ENCODE measurements at places on chromosomes 4 and X.

DNA sequence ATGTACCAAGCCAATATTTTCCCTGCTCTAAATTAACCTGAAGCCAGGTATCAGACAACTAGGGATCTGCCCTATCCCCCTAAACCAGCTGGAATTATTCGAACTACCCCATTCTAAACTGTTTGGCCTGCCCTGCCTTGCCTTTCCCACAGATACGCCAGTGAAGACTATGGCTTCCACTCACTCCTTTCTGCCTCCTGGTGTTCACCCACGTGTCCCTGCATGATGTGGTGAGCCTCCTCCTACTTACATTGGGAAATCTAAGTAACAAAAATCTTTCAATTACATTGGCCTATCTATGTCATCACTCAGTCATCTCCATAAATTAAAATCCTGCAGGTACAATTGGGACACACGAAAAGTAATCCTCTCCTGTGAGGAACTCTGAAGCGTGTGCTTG lies 6.1 kb upstream of the LDOC1 start:
- no peak for DNase-seq

DNA sequence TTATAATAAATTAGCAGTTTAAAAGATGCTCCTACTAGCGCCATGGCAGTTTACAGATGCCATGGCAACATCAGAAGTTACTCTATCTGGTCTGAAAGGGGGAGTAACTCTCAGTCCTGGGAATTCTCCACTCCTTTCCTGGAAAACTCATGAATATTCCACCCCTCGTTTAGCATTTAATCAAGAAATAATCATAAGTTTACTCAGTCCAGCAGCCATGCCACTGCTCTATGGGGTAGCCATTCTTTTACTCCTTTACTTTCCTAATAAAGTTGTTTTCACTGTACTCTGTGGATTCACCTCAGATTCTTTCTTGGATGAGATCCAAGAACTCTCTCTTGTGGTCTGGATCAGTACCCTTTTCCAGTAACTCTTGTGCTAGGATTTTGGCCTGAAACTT lies 52.3 kb downstream of the GUCY1B1 start:
- no peak for DNase-seq

DNA sequence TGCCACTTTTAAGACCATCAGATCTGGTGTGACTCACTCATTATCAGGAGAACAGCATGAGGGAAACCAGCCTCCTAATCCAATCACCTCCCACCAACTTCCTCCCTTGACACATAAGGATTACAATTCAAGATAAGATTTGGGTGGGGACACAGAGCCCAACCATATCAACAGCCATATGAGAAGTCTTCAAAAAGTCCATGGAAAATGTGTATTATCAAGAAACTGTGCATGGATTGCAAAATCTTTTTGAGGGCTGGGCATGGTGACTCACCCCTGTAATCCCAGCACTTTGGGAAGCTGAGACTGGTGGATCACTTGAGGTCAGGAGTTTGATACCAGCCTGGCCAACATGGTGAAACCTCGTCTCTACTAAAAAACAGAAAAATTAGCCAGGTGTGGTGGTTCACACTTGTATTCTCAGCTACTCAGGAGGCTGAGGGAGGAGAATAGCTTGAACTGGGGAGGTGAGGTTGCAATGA lies 17.8 kb upstream of the RPL39 start:
- DNase-seq: no peak

GRCh38 chr4:145663194-145663593 lies 16.8 kb upstream of the C4orf51 start:
- no peak for DNase-seq

- DNase-seq: no peak
These were observed 25.6 kb downstream of the SMARCA5 start for GRCh38 chr4:143538979-143539669.

- DNase-seq: no peak
These were observed 99.0 kb upstream of the QRFPR start for GRCh38 chr4:121479808-121480207.

GRCh38 chr4:31877429-31877828 lies 1157.3 kb downstream of the PCDH7 start:
- DNase-seq: no peak

DNA sequence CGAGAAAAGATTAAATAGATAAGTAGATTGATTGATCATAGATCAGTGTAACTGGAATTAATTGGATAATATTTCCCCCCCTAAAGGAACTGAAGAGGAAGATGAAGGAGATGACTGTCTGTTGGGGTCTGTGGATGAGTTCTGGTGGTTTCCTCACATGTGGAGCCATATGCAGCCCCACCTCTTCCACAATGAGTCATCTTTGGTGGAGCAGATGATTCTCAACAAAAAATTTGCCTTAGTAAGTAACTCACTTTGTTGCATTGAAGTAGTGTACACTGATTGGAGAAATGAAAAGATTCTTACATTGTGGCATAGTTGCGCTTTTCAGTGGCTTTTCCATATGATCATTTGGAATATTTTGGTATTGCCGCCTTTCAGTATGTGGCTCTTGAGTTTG lies 80.4 kb downstream of the NDST3 start:
- no peak for DNase-seq

DNA sequence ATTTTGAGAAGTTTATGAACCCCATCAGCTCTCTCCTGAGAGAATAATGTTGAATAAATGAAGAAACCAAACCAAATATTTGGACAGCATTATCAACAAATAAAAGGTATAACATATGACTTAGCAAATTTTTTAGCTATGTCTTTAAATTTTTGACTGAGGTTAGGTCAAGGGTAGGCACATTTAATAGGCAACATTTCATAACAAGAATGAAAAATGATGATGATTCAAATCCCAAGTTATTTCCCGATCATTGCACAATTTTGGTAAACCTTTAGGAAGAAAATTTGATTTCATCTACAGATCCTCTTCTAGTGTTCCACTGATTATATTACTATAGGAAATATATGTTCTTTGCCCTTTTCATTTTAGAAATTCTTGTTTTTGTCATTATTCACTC lies 123.7 kb upstream of the TLR3 start:
- no peak for DNase-seq

DNA sequence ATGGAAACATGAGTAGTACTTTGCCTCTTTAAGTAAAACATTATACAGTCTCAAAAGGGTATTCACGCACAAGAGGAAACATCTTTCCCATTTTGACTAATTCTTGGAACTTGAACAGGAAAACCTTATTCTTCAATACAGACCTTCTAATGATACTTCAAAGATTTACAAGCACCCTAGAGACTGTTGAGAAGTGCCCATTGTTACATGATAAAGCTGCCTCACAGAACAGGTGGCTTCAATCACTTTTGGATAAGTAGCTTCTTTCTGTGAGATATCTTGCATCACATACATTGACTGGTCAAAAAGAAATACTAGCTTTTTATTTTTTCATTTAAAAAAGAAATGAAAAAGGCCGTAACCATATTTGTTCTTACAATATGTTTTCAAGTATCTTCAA lies 219.4 kb downstream of the EPHA5 start:
- peak; percentile 6 for DNase-seq

- DNase-seq: no peak
These were observed 20.6 kb downstream of the GAB1 start for GRCh38 chr4:143357161-143357845.

DNA sequence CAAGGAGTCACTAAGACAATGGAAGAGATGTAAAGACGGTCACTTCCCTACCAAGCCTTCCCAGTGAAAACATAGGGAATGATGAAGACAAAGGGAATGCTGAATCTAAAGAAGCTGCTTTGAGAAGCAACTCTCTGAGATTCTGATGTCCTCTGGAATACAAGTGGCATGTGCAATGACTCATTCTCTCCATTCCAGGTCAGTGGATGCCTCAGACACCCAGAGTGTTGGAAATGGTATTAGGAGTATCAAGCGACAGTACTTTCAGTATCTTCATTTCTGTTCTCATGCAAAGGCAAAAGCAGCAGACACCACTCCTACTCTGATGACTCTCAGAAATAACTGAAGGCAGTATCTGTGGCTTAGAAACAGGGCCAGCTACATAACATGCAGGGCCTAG lies 102.6 kb downstream of the FSTL5 start:
- DNase-seq: peak; percentile 51

- no peak for DNase-seq
These were observed 225.3 kb upstream of the CXorf66 start for GRCh38 chrX:140190441-140191108.

- DNase-seq: no peak
These were observed 17.6 kb downstream of the SASH3 start for GRCh38 chrX:129797251-129797906.

DNA sequence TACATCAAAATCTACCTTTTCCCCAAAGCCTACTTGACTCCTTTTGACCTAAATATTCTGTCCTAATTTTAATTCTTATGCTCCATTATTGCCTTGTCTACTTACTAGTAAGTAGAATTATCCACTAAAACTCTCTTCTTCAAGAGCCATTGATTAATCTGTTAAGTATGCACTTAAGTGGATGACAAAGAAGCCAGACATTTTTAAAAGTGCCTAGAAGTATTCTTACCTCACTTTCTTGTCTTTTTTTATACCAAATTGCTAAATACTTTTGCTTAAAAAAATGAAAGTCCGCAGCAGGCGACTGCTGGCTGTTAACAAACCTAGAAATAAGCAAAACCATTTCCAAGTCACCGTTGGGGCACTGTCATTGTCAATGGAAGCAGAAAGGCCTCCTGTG lies 20.1 kb upstream of the FRMPD4 start:
- DNase-seq: no peak

DNA sequence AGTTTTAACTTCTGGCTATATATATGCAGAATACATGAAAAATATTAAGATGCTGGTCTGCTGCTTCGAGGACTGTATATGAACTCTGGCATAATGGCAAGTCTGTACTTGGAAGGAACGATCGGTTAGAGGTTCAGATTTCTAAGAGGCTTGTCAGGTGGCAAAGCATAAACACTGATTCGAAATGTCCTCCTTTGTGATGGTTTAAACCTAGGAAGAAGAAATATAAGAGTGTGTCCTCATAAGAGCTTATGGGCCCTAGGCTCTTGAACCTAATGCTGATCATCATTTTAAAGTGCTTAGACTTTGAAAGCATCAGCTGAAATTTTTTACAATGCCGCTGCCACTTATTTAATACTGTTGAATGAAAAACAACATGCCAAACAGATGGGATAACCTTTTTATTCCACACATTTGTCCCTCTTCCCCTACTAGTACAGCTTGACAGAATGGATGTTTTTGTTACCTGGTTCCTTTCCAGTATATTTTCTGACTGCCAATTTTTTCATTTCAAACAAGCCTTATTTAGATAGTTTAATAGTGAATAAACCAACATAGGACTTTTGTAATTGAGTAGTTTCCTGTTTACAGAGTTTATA lies 8.8 kb downstream of the SPRY1 start:
- DNase-seq: no peak

GRCh38 chr4:97942951-97943350 lies 200.3 kb downstream of the STPG2 start:
- no peak for DNase-seq

- DNase-seq: no peak
These were observed 278.9 kb downstream of the FBXW7 start for GRCh38 chr4:152256996-152257395.

DNA sequence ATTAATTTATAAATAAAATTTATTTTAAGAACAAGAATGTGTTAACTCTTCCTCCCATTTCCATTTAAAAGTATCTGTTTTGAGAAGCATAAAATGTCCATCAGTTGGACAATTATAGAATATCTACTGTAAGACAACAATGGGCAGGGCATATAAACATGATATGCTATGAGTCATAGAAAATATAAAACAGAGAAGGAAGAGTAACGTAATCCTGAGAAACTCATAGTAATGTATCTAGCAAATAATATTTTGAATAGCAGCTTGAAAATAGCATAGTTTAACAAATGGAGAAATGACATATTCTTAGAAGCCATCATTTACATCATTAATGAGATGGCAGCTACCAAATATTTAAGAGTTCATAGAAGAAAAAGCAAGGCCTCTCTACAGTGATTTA lies 820.3 kb upstream of the PCDH10 start:
- no peak for DNase-seq

GRCh38 chrX:47293106-47293505 lies 60.3 kb downstream of the USP11 start:
- DNase-seq: no peak

DNA sequence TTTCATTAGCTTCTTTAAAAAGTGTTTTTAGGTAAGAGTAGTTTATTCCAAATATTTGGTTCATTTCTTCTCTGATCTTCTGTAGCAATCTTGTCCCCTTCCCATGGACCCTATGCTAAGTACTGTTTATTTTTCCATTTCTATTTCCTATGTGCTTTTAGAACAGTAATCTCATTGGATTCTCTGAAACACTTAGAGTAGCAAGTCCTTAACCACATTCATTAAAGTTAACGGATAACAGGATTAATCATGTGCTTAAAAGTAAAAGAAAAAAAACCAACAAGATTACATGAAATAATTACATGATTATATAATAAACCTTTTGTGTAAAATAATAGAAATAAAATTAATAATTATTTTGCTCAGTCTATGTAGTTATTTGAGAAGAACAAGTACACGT lies 929.7 kb downstream of the C4orf33 start:
- DNase-seq: no peak

- no peak for DNase-seq
These were observed 142.2 kb downstream of the GLRA3 start for GRCh38 chr4:174686826-174687225.

- no peak for DNase-seq
These were observed at the start of gene GABRE for GRCh38 chrX:151974336-151975227. TSS of gene GABRE (minus strand) at chrX:151974676. CDS start at chrX:151974625, 51 bp downstream.

GRCh38 chr4:139028191-139028661 lies 12.6 kb downstream of the NOCT start:
- no peak for DNase-seq

DNA sequence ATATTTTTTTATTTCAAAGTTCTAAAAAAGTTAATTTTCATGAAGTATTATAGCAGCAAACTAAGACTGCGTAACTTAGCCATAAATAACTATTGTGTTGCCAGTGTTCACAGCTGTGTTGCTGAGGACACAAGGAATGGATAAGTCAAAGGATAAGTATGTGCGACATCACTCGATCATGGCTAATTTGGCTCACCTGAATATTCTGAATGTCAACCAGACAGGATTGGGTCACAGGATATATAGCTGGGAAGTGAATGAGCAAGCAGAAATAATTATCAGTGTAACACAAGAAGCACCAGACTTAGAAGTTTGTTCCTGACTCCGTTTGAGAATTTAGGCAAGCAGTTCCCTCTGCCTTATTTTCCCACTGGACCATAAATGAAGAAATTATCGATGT lies 33.9 kb downstream of the PRDM8 start:
- no peak for DNase-seq

DNA sequence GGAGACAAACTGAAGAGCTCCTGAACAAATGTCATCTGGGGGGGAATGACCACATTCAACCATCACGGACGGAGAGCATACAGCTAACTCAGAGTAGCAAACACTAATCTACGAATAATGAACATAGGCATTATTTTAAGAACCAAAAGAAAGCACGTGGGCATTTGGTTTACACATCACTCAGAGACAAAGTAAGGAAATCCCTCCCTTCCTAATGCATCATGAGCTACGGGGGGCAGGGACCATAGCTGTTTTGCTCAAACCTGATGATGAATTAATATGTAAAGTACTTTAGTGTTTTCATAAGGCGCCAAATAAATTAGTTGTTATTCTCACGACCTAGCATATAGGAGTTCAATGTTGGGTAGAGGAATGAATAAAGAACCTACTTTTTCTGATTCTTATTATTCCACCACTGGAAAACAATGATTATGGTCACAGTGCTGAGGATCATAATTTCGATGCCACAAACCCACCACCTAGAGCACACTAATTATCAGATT lies 11.7 kb upstream of the TMEM156 start:
- no peak for DNase-seq

- no peak for DNase-seq
These were observed 3.5 kb downstream of the TMSB4X start for GRCh38 chrX:12978205-12979025.
